ENCODE measurements at places on chromosomes 11 and 22. TPM values are rescaled to one million over a fixed set of nuclear protein-coding genes. Genes with fewer than 3 reads are reported as not detected.
A peak's percentile ranks its signal among the peaks of the same experiment; 100 is the strongest.

DNA sequence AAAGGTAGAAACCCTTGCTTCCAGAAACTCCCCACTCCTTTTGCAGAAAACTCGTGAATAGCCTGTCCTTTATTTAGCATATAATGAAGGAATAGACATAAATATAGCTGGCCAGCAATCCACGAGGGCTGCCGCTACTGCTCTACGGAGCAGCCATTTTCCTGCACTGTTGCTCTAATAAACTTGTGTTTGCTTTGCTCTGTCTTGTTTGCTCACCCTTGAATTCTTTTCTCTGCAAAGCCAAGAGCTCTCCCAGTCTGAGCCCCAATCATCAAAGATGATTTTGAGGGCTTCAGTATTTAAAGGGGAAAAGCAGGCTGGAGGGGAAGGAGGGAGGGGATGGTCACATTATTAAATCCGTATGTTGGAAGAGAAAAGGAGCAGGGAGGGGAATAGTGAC lies 16.6 kb upstream of the CHKA start:
- DNase-seq = no peak

GRCh38 chr11:117230286-117230961 lies 1.4 kb downstream of the PCSK7 start:
- DNase-seq = no peak

- no peak for DNase-seq
These were observed 34.0 kb downstream of the TTC17 start for GRCh38 chr11:43392713-43393112.

DNA sequence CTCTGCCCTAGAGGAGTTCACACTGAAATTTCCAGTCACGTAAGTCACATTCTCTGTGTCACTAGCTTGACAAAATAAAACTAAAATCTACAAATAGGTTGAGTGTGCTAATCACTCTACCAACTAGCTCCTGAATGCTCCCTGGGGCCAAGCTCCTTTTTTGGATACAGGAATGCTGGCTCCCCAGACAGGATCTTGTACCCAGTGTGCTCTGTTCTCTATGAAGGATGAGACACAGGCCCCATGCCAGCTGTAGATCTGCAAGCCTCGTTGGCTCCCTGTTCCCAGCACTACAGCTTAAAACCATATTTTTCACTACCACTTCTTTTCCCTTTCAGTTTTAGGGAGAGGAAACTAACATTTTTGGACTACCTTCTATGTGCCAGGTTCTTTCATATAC lies 3.7 kb upstream of the IPO7 start:
- DNase-seq = peak; percentile 48

- no peak for DNase-seq
These were observed 25.1 kb downstream of the OPCML start for GRCh38 chr11:133507185-133507584.

- no peak for DNase-seq
These were observed 192.5 kb downstream of the DDX10 start for GRCh38 chr11:108857382-108857781.

SCGB1C1 gene
- total RNA-seq = not detected

CBLIF gene
- total RNA-seq = not detected
